Smooth muscle cell of trachea (primary cell): ENCODE measurements at places on chromosomes 3 and 15. TPM values are rescaled to one million over a fixed set of nuclear protein-coding genes. Genes with fewer than 3 reads are reported as not detected.

MORC1 gene
- not detected in 2 replicates for total RNA-seq

ALDH1L1 gene
- not detected in 2 replicates for total RNA-seq

GRM2 gene
- 0.15 and 0.17 TPM in 2 replicates for total RNA-seq

CTSH gene
- total RNA-seq: 11.2 and 41.7 TPM in 2 replicates

IFT122 gene
- 27.1 and 34.6 TPM in 2 replicates for total RNA-seq

DPH3 gene
- total RNA-seq: 18.0 and 19.1 TPM in 2 replicates

UACA gene
- total RNA-seq: 107 and 164 TPM in 2 replicates

C3orf20 gene
- under 0.01 TPM in 1 of 2 replicates, not detected in the other for total RNA-seq

INSYN1 gene
- total RNA-seq: 0.73 and 1.5 TPM in 2 replicates

COL6A6 gene
- total RNA-seq: 1.6 and 4.1 TPM in 2 replicates

SLC12A1 gene
- not detected in 2 replicates for total RNA-seq

CACNA2D2 gene
- not detected in 2 replicates for total RNA-seq

B3GNT5 gene
- 5.8 and 6.5 TPM in 2 replicates for total RNA-seq

LRRIQ4 gene
- total RNA-seq: not detected in 2 replicates
